ENCODE measurements at places on chromosomes 1 and 21.

DNA sequence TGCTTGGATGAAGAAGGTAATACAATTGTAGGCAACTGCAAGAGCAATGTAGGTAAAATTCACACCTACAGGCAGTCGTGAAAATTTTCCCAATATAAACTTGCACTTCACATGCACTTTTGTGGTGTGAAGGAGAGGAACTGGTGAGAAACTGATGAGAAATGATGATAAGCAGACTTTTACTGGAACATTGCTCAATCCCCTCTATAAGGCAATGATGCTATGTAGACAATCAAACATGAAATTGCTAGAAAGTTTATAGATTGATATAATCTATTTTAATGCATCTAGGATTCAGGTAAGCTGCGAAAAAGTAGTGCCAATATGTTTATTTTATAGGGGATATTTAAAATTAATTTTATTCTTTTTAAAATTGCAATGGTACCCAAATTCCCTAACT, 802.2 kb downstream of the KCNT2 start:
- no peak for DNase-seq

GRCh38 chr1:66231217-66231616, 302.7 kb upstream of the SGIP1 start:
- no peak for DNase-seq

DNA sequence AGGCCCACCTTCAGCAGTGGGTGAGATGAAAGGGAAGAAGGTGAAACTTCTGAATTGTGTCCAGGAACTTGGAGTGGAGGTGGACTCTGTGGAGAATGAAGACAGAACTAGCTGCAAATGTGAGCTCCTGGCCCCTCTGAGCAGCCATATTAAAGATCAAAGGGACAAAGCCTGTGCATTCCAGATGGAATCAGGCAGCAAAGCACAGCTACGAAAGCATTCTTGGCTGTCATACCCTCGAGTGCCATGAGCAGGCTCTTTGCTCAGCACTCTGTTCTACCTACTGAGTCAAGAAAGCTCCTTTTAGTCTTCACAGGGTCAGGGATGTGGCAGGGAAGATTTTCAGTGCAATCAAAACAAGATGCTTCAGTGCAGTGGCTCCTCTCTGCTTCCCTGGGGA, 86.3 kb upstream of the TSPAN2 start:
- no peak for DNase-seq

GRCh38 chr1:222124602-222125001, 382.7 kb upstream of the DUSP10 start:
- DNase-seq, result no peak

GRCh38 chr1:42055061-42055460, 98.1 kb upstream of the GUCA2B start:
- DNase-seq, result no peak

- no peak for DNase-seq
These were observed 33.6 kb downstream of the CD55 start for GRCh38 chr1:207355060-207355459.

DNA sequence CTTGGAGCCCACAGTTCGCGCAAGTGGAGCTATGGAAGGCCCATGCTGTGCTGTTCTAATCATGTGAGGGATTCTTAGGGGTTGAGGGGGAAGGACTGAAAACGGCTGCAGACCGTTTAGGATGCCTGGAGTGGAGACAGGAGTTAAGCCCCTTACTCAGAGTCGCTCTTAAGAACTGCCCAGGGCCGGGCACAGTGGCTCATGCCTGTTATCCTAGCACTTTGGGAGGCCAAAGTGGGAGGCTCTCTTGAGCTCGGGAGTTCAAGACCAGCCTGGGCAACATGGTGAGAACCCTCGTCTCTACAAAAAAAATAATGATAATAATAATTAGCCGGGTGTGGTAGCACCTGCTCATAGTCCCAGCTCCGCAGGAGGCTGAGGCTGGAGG, 1.1 kb downstream of the ZNF672 start:
- no peak for DNase-seq

DNA sequence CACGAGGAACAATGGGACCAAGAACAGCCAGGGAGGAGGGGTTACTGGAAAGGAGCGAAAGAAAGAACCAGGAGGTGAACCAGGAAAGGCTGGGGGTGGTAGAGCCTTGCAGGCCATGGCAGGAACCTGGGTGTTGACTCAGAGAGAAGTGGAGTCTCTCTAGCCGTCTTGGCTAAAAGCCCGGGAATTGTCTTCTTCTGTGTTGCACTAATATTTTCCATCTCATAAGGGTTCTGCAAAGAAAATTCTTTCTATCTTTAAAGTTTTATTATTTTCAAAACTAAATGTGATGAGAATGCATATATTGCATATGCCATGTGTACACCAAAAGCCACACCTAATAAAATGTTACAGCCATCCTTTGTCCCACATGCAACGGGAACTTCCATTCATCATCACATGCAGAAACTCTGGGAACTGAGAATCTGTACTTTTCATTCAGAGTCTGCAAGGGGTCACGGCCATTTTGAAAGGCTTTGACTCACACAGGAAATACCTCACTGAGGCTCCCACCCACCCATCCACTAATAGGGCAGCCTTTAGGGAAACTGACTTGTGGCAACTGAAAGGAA, 38.0 kb downstream of the ERG start:
- DNase-seq, result no peak

- DNase-seq, result no peak
These were observed 32.2 kb downstream of the C8B start for GRCh38 chr1:56933606-56934005.

GRCh38 chr1:98651116-98651632, 10.3 kb upstream of the SNX7 start:
- DNase-seq, result no peak

GRCh38 chr1:50829014-50829958, 130.8 kb downstream of the FAF1 start:
- no peak for DNase-seq

GRCh38 chr1:38005195-38006007, at the start of gene FHL3:
Gene FHL3 (minus strand): TSS chr1:38005514. CDS start chr1:37999412, 6,102 bp downstream.
- DNase-seq, result no peak

GRCh38 chr1:173925306-173926242, 8.4 kb upstream of the SERPINC1 start:
- no peak for DNase-seq
